ENCODE measurements at places on chromosomes 2 and 18.

DNA sequence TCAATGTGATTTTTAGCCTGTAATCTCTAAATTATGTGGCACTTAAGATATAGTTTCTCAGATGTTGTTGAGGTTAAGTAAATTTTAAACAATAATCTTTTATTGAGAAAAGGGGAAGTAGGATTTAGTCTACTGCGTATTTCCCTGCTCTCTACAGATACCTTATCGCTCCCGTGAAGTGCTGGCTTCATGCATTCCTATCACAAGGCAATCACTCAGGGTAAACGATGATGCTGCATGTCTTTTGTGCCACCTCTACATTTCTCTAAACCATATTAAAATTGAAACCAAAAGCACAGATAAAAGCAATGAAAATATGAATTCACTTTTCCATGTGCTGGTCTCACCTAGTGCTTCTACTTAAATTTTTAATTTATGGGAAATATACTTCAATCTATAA, 14.4 kb upstream of the RPE start:
- DNase-seq = no peak

DNA sequence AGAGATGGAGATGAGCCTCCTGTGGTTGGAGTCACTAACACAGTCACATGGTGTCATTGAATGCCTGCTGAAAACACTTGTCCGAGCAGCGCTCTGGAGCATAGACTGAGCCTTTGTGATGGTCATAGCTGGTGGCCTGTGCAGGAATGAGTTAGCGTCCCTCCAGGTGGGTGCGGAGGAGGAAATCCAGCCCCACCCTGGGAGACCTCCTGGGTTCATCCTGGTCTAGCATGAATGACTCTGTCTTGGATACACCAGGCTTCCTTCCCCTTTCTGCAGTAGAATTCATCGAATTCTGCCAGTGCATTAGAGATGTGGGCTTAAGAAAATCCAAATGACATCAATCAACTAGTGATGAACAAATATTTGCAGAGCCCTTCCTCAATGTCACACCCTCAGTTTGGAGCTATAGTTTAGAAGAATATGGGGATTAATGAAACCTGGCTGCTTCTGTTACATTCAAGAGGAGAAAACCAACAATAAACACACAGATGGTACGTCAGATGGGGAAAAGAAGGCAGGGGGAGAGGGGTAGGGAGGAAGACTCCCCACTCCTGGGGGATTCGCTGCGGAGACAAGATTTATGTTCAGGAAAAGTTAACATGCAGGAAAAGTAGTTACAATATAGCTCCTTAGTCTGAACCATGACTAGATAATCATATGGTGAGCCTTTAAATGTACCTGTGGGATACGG, 136.7 kb downstream of the DDX1 start:
- no peak for DNase-seq

DNA sequence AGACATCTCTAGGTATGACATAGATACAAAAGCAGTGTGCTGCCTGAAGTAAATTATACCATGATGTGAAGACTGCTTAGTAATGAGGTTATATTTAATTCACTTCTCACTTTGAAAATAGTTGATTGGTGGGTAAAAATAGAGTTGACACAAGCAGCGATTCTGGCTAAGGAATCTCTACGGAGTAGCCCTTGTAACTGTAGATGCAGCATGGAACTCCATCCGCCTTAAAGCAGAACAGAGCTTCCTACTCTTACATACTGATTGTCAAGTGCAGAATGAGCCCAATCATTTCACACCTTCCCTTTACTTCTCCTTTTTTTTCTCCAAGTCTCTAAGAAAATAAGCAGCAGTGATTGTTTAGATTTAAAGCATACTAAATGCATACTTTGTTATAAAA, 1594.6 kb upstream of the SLC39A10 start:
- DNase-seq = no peak

DNA sequence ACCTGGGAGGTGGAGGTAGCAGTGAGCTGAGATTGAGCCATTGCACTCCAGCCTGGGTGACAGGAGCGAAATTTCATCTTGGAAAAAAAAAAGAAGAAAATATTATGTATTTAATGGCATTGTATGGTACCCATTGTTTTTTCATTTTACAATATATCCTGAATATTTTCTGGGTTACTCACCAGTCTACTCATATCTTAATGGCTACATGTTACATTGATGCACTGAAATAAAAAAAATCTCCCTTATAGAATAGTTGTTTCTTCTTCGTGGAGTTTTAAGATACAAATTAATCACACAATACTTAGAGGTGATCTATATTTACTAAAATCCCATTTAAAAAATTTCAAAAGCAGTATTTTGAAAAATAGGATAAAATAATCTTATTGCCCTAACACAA, 66.3 kb upstream of the XPO1 start:
- no peak for DNase-seq

- DNase-seq = peak; percentile 10
Measured at GRCh38 chr2:120736624-120737339, 1.1 kb downstream of the GLI2 start.
